Stimulated activated CD8-positive, alpha-beta memory T cell treated with anti-CD3 and anti-CD28 coated beads, Interleukin-4, amount 100 ng/mL, for 24 hours (primary cell): ENCODE measurements at places on chromosomes 6 and 20.

- DNase-seq = no peak
Observed at GRCh38 chr6:111776236-111777221, 96.7 kb downstream of the FYN start.

DNA sequence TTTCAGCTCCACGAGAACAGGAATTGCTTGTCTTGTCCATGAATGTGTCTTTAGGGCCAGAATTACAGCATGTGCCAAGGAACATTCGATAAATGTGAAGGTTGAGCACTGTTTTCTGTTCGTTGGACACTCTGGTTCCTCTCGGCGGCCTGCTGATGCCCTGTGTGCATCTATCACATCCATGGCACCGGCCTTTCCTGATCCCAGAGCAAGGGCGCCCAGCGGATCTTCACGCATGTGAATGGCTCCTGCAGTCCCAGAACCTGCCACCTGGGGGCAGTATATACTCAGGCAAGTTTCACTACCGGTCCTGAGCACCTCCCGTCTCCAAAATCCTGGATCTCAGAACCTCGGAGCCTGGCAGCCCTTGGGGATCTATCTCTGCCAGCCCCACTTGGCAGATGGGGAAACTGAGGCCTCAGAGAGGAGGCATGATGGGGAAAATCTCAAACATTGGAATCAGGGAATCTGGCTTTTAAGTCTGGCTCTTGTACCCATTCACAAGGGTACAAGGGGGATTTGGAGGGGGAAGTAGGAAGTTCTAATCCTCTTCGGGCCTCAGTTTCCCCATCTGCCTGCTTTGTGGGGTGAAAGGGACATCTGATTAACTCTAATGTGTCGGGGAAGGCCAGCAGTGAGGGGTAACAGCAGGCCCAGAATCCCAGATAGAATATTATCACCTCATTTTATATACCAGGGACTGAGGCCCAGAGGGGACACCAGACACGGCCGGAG lies 4.3 kb upstream of the CEBPB start:
- DNase-seq = peak; percentile 83

GRCh38 chr6:10521104-10521808 lies at the start of gene GCNT2:
TSS of gene GCNT2 (plus strand) at chr6:10521351. CDS start at chr6:10528912, 7,561 bp downstream.
- no peak for DNase-seq

- no peak for DNase-seq
Observed at GRCh38 chr20:4488407-4489339, 233.0 kb upstream of the PRND start.

GRCh38 chr6:38973178-38974057 lies 75.2 kb upstream of the GLP1R start:
- no peak for DNase-seq

GRCh38 chr20:1741309-1742048 lies 83.9 kb upstream of the SIRPG start:
- DNase-seq = no peak

- no peak for DNase-seq
Observed at GRCh38 chr6:125421836-125422235, 120.1 kb upstream of the HDDC2 start.

- DNase-seq = no peak
Observed at GRCh38 chr6:154219250-154219649, 137.4 kb downstream of the IPCEF1 start.

- DNase-seq = no peak
Observed at GRCh38 chr20:19079536-19080299, 132.7 kb upstream of the SLC24A3 start.

DNA sequence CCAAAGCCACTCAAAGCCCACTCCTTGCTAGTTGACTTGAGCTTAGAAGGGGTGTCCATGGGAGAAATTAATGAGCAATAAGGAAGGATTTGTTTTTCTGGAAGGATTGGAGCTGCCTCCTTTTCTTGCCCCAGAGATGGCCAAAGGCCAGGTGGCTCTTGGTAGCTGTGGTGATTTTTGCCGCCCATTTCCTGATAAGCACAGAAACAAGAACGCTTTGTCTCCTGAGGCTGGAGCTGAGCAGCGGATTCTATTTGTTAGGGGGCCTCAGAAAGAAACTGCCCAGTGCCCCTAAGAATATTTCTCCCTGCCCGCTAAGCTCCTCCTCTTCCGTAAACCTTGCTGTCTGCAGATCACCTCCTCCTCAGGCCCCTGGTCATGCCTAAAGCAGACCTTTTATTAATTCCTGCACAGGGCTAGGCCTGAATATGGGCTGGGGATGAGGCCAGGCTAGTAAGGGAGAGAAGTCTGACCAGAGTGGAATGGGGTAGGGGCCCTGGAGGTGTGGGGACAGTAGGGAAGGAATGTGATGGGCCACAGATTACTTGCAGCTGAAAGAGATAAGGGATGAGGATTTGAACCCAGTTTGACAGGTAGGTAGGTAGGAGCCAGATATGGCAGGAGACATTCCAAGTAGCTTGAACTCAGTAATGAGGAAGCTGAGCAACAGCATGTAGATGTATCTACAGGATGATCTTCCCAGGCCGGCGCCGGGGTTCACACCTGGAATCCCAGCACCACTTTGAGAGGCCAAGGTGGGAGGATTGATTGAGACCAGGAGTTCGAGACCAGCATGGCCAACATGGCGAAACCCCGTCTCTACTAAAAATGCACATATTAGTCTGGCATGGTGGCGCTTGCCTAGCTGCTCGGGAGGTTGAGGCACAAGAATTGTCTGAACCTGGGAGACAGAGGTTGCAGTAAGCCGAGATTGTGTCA lies 71.2 kb upstream of the NAA20 start:
- DNase-seq = no peak

DNA sequence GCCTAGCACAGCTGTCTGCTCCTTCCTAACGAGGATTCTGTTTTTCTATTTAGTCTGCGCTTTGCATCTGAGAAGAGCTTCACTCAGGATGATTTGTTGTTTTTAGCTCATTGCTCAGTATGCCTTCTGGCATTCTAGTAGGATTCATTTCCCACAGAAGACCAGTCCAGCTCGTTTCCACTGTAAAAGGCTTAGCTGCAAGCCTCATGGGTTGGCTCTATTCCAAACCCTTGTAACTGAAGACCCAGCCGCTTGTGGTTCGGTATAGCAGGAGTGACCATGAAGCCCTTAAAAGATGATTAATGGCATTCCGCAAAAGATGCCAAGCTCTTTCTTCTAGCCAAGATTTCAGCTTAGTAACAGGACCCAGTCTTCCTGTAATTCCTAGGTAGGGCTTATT lies 7.2 kb downstream of the ADGRF1 start:
- DNase-seq = no peak

- DNase-seq = no peak
Observed at GRCh38 chr6:148857798-148858390, 111.1 kb downstream of the UST start.

DNA sequence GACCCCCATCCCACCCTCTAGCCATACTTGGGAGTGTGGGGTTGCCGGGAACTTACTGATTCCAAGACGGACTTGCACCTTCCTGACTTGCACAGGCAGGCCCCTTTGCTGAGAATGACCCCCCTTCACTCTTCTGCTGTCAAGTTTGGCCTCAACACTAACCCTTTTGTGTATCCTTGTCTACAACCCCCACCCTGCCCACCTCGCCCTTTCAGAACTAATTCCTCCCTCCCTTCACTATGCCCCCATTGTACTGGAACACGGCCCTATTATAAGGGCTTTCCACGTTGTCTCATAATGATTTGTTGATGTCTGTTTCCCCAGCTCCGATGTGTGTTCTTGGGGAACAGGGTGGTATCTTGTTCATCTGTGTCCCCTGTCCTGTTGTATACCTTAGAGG lies 4.4 kb upstream of the NEDD9 start:
- no peak for DNase-seq

GRCh38 chr6:21033084-21033483 lies 498.8 kb downstream of the CDKAL1 start:
- DNase-seq = no peak
